ENCODE measurements at places on chromosomes 4 and X. TPM values are rescaled to one million over a fixed set of nuclear protein-coding genes. Genes with fewer than 3 reads are reported as not detected.

DNA sequence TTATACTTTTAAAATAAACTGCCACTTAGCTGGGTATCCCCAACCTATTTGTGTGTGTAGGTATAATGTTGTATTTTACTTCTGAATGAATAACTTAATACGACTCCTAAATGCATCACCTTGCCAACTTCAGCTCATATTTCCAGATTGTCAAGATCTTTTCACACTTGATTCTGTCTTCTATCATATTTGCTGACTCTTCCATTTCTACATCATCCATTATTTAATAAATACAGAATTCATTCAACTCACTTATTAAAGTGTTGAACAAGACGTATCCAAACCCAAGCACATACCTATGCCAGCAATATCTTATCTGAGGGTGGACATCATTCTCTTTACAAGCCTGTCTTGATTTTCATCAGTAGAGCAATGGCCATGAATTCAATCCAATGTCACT lies 91.2 kb upstream of the FAM47C start:
- DNase-seq, result no peak
- no peak overlapping the region for H3K27ac ChIP-seq
- no peak overlapping the region for H3K4me3 ChIP-seq
- no peaks in the 10 kb centered on the region for H3K27me3 ChIP-seq

MAP9 gene
- 11.4 TPM for total RNA-seq

- no peak overlapping the region for H3K4me3 ChIP-seq
- no peaks in the 10 kb centered on the region for H3K27me3 ChIP-seq
- no peak overlapping the region for H3K27ac ChIP-seq
- no peak for DNase-seq
- peaks cover 15% of the 10 kb centered on the region for H3K4me1 ChIP-seq
- H3K36me3 ChIP-seq, result no peaks in the 10 kb centered on the region
Measured at GRCh38 chr4:182808673-182809416, 108.3 kb downstream of the DCTD start.

- H3K27me3 ChIP-seq, result no peaks in the 10 kb centered on the region
- no peak overlapping the region for H3K27ac ChIP-seq
- DNase-seq, result no peak
Measured at GRCh38 chr4:78693777-78694456, 82.2 kb upstream of the BMP2K start.

- H3K4me1 ChIP-seq, result no peaks in the 10 kb centered on the region
- no peak overlapping the region for H3K4me3 ChIP-seq
- no peak for DNase-seq
- no peaks in the 10 kb centered on the region for H3K36me3 ChIP-seq
- no peak overlapping the region for H3K27ac ChIP-seq
Measured at GRCh38 chr4:136637071-136637777, 895.1 kb downstream of the PCDH18 start.

DNA sequence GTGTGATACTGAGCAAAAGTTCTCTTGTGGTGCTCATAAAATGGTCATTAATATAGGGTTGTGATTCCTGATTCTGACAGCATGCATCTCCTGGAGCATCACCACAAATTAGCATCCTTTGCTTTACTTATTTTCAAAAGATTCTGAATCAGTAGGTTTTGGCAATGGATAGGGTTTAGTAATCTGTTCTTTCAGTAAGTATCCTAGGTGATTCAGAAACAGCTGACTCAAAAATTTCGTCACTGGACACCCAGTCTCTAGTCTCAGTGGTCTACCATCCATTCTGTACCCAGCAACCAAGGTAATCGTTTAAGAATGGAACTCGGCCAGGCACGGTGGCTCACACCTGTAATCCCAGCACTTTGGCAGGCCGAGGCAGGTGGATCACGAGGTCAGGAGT lies 4.1 kb downstream of the CBLL2 start:
- no peaks in the 10 kb centered on the region for H3K4me1 ChIP-seq
- H3K27ac ChIP-seq, result no peak overlapping the region
- no peak overlapping the region for H3K4me3 ChIP-seq
- H3K36me3 ChIP-seq, result no peaks in the 10 kb centered on the region
- DNase-seq, result no peak

All from esophagus muscularis mucosa (tissue), 4 donors.